ENCODE measurements at places on chromosomes 1 and 21.

GRCh38 chr1:8913457-8913856, 32.2 kb upstream of the CA6 start:
- DNase-seq = no peak

DNA sequence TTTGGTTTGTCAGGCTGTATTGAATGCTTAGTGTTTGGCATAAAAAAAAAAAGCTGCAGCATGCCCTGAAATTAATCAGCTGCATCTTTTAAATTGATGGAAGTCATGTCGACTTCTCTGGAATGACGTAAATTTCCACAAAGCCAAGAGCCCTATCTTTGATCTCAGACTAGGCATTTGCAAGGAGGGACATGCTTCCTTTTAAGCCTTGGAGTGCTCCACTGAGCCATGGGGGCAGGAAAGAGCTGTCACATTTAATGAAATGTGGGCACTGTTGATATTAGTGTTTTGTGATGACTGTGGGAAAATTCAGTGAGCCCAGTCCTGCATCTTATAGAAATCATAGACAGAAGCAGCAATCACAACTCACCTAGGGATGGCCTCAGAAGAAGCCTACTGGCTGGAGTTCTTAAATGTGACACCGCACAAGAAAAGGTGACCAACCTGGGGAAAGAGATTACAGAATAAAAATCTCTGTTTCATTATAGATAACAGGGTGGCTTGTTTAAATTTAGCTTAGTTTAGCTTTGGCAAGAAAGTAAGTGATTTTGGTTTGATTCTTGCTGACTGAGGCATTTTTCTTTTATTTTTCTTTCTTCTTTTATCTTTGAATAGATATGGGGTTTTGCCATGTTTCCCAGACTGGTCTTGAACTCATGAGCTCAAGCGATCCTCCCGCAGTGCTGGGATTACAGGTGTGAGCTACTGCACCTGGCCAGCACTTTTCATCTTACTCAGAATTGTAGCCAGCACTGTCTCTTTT, 188.2 kb downstream of the HHAT start:
- no peak for DNase-seq

DNA sequence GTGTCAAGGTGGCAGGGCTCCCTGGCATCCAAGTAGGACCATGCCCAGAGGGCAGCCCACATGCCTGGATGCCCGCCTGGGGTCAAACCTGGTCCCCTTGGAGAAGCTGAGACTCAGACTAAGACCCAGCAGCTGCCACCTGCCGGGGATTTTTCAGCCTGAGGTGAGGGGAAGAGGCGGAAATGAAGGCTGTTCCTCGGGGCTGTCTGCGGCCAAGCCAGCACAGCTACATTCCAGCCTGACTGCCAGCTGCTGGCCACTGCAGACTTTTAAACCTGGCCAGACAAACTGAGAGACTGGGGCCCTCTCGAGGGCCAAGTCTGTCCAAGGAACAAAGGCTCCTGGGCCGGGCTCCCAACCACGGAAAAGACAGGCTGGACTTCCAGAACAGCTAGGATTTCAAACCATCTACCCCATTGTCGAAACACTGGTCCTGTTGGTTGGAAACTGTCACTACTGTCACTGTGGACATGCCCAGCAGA, 21.9 kb upstream of the PLEKHG5 start:
- DNase-seq = no peak

DNA sequence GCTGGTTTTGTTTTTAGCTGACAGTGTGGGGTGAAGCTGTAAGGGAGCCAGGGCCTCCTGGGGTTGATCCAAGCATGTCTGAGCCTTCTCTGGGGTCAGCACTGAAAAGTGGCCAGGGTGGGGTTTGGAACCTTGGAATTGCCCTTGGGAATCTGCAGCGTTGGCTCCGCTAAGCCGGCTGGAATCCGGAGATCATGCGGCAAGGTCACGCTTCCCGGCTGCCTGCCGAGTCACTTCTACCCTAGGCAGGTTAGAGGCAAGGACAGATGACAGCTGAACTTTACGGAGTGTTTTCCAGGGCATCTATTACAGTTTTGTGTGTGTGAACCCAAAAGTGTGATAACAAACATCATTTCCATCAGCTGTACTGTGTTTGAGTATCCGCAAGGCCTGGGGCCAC, 17.1 kb downstream of the ABCG1 start:
- DNase-seq = no peak

DNA sequence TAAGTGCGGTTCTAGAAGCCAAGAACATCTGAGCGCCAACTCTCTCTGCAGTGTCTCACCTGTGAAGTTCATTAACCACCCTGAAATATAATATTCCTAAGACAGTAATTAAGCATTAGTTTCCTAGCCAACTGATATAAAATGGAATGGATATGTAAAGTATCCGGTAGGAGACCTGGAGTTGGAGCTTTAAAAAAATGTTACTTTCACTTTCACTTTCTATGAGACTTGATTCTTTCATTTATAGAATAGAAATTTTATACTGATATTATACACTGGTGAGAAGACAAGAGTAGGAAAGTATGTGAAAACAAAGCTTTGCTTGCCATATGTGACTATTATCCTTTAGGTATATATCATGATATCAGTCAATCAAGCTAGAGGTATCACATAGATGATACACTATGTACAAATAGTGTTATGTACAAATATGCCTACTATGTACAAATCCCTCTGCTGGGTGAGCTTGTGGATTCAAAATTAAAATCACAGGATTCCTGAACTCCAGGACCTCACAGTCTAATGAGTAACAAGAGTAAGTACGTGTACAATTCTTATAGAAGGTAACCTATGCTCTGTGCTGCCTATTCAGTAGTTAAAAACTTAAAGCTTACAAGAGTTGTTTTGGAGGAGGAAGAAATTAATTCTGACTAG, 934.2 kb downstream of the TTLL7 start:
- no peak for DNase-seq

GRCh38 chr1:234512451-234512861, 33.5 kb upstream of the TARBP1 start:
- DNase-seq = no peak

GRCh38 chr1:99943223-99943794, 26.5 kb upstream of the SLC35A3 start:
- no peak for DNase-seq

- no peak for DNase-seq
Observed at GRCh38 chr1:42753070-42753469, 13.0 kb upstream of the CLDN19 start.

DNA sequence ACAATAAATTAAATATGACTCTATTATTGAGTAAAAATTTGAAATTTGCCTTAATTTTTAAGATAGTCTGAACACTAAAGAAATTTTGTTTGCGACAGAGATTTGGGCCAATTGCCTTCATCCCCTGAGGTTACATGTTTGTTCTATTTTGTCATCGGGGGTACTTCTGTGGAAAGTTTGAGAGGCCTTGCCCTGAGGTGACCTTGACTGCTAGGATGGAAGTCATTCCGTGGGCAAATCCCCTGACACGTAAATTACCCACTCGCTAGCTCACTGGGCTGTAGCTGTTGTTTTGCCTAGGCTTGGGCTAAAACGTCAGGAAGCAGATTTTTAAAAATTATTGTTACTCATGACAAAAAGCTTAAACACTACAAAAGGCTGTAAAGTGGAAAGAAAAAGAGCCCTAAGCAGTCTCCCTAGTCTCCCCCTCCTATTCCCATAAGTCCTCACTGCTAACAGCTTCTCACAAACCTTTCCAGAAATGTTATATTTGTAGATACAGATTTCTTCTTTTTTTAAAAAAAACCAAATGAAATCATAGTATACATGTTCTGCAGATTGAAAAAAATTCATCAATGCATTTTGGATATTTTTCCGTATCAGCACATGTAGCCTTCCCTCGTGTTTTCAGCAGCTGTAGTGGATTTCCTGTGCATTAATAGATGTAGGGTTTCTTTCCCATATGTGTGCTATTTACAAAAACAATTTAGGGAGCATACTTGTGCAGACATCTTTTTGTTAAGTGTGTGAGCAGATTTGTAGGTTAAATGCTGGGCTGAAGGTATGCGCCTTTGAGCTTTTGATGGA, 142.7 kb downstream of the MRPS6 start:
- no peak for DNase-seq

DNA sequence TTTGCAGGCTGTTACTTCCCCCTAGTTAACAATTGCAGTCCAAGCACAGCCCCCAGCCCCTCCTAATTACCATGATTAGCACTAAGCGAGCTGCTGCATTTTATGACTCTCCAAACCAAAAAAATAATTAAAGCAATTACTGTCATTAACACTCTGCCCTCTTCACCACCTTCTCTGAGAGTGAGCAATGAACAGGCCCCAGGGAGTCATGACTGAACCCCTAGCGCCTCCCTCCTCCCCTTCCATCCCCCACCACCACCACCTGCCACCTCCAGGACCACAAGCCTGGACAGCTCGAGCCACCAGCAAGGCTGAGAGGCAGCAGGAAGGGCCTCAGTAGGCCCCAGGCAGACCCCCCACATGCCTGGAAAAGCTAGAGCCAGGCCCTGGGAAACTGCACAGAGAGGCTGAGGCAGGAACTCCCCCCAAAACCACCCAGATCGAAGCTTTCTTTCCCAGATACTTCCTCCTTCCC, 35.5 kb upstream of the ZC3H12A start:
- no peak for DNase-seq

GRCh38 chr1:198135366-198135765, 21.4 kb upstream of the NEK7 start:
- DNase-seq = no peak

GRCh38 chr21:39956586-39956985, 89.3 kb downstream of the PCP4 start:
- no peak for DNase-seq

GRCh38 chr21:41398251-41398650, 27.8 kb upstream of the MX1 start:
- no peak for DNase-seq

DNA sequence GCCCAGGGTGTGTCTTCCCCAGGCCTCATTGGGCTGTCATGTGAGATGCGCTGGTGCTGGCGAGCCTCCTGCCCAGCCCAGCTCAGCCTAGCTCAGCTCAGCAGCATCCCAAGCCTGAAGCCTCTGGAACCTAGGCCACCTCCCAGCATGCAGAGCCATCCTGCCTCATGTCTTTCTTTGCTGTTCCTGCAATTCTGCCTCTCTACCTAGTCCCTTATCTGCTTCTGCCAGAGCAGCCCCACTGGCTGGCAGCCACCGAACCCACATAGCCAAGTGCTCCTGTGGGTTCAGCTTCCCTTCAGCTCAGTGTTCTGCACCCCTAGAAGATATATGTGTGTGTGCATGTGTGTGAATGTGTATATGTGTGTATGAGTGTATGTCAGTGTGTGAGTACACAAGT, 291.5 kb upstream of the VAMP3 start:
- DNase-seq = no peak

DNA sequence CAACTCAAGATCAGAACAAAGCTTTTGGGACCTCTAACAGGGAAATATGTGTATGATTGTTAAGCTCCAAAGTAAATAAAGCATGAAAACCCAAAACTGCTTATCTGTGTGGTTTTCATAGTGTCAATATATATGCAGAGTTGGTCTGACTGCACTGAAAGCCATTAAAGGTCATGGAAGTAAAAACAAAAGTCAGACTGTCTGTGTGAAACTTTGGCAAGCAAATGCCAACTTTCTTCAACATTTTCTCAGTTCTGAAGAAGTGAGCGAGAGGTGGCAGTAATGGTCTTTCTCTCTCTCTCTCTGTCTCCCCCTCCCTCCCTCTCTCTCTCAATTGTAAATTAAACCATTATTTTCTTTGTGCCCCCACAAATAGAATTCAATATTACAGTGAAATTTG, 100.1 kb upstream of the S1PR1 start:
- DNase-seq = no peak

DNA sequence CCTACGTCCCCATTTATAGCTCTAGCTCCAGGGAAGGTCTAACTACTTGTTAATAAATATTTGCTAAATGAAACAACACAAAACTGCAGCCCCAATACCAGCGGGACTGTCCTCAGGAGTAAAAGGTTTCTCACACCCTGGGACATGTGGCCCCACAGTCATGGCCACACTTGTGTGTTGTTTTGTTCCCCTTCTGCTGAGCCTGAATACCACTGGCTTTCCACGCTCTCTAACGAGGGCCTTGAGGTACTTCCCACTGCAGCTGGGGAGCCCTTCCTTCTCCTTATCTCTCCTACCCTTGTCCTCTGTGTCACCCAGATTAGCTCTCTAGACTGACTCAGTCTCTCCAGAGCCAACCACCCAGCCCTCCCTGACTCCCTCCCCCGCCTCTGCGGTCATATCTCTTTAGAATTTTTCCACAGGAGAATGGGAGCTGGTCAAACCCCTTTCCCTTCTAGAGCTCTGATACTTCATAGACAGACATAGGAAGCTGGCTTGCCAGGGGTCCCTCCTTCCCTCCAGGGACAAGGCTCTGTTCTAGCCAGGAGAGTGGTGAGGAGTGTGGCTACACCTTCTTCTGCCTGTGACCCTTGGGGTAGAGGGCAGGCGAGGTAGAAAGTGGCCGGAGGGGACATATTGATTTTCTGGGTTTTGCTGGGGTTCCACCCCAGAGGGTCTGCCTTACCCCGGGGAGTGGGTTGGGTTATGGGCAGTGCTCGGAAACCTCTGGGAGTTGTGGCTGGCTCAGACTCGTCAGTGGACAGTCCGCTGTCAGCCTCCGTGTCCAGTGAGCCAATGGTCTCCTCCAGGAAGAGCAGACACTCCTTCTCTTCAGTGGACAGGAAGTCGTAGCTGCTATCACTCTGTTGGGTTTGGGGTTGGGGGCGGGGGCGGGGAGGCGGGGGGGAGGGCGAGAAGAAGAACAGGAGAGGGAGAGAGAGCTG, 8.1 kb downstream of the C1orf116 start:
- no peak for DNase-seq

DNA sequence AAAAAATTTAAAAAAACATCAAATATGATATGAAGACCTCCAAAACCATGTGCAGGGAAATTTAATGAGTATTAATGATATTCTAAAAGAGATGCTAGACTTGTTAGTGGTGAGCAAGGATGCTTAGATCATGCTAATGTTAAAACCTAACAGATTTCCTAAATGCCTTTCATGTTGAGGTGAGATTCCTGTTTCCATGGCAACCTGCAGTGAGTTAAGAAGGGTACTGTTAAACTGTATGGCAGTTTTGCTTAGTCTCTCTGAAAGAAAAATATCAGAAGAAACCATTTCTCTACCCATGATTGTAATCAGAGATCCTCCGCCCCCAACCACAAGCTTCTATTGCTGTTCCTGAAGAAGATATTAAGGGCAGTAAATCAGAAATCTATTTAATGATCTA, 321.6 kb upstream of the LRRC7 start:
- no peak for DNase-seq

- peak; percentile 16 for DNase-seq
Observed at GRCh38 chr21:42456457-42456856, 39.6 kb downstream of the RSPH1 start.

DNA sequence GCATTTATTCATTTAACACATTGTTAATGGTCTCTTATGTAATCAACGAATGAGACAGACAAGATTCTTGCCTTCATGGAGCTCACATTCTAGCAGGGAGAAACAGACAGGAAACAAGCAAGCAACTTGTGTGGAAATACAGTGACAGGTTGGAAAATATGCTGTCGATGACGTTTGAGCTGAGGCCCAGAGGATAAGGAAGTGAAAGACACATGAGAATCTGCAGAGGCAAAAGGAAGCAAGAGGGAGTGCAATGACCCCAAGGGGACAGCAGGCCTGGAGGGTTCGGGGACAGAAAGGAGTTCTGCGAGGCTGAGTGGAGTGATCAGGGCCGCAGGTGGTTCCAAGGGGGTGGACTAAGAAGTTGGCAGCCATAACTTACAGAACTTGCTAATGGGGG, 60.6 kb upstream of the AKT3 start:
- DNase-seq = no peak

- DNase-seq = no peak
Observed at GRCh38 chr1:156019946-156020292, 832 bp downstream of the SSR2 start.
